ENCODE measurements at places on chromosomes 7 and 10. TPM values are rescaled to one million over a fixed set of nuclear protein-coding genes. Genes with fewer than 3 reads are reported as not detected.

PRPF18 gene
- 21.0 TPM for total RNA-seq

DNA sequence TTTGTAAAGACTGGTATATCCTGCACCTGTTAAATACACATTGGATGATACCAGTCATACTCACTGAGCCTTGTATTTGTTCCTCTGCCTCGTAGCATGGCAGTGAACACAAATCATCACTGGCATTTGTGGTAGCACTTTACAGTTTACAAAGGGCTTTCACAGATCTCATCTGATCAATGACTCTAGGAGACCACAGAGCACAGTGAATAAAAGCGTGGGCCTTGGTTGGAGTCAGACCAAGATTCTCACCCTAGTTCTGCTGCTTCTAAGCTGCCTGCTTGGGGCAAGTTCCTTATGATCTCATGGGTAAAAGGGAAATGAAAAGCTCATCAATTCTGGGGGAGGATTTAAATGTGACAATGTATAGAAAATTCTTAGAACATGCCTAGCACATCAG, 129.9 kb upstream of the AGK start:
- no peak for DNase-seq
- H3K27me3 ChIP-seq = no peaks in the 10 kb centered on the region

- no peaks in the 10 kb centered on the region for H3K4me1 ChIP-seq
- no peaks in the 10 kb centered on the region for H3K36me3 ChIP-seq
- no peaks in the 10 kb centered on the region for H3K27me3 ChIP-seq
- H3K27ac ChIP-seq = no peak overlapping the region
Observed at GRCh38 chr7:78346827-78347226, 548.3 kb downstream of the PHTF2 start.

- H3K27me3 ChIP-seq = no peaks in the 10 kb centered on the region
- no peaks in the 10 kb centered on the region for H3K36me3 ChIP-seq
- no peak for DNase-seq
Observed at GRCh38 chr10:7027237-7027912, 383.5 kb downstream of the SFMBT2 start.

MACC1 gene
- total RNA-seq = 0.69 TPM

DNA sequence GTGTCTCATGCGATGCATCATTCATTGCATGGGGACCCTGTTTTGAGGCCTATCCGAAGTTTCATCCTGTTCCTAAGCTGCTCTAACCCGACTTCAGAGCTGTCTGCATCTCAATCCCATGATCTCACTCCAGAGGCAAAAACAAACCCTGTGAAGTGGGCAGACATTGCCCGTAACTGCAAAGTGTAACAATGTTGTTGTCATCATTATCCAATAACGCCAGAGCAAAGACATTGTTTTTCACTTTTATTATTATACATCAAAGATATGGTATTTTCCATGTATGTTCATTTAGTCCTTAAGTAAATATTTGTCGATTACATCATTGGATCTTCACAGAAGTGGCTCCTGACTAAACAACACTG, 246.7 kb downstream of the KLF6 start:
- no peaks in the 10 kb centered on the region for H3K36me3 ChIP-seq
- H3K4me3 ChIP-seq = no peak overlapping the region
- no peak for DNase-seq
- no peaks in the 10 kb centered on the region for H3K4me1 ChIP-seq

FFAR4 gene
- 0.12 TPM for total RNA-seq

- no peaks in the 10 kb centered on the region for H3K36me3 ChIP-seq
- peaks cover 4% of the 10 kb centered on the region for H3K4me1 ChIP-seq
- H3K4me3 ChIP-seq = no peak overlapping the region
- no peaks in the 10 kb centered on the region for H3K27me3 ChIP-seq
Observed at GRCh38 chr10:29731760-29732159, 97.0 kb upstream of the SVIL start.

- no peak overlapping the region for H3K27ac ChIP-seq
- no peak overlapping the region for H3K4me3 ChIP-seq
- no peaks in the 10 kb centered on the region for H3K27me3 ChIP-seq
- DNase-seq = no peak
Observed at GRCh38 chr7:95915731-95916130, 143.4 kb downstream of the DYNC1I1 start.

DNA sequence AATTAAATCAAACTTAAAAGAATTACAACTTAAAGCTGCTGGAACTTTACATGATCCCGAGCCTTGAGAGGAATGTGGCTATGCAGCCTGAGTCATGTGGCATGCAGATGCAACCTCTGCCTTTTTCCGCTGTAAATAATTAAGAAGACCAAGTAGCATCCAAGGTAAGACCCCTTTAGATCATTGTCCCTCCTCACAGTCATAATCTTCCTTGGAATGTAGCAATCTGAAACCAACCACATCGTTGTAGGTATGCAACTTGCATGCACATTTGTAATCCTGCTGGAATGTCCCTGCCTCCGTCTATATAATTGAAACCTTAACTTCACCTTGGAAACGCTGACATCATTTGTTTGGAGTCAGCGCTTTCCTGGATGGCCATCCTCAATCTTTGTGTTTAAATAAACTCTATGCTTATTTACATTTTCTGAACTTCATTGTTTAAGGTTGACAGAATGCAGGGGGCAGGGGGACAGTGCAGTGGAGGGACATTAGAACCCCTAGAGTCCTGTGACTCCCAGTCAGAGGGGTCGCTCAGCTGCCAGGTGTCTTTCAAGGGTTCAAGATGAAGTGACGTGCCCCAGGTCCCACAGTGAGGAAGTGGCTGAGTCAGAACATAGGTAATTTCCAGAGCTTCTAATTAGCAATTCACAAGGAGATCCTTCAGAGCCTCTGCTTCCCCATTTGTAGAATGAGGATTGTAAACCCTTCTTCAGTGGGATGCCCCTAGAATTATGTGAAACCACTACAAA, 110.7 kb downstream of the RALA start:
- no peak for DNase-seq
- H3K36me3 ChIP-seq = no peaks in the 10 kb centered on the region
- H3K4me3 ChIP-seq = peak overlapping the region; percentile 77
- H3K4me1 ChIP-seq = no peaks in the 10 kb centered on the region
- H3K27ac ChIP-seq = no peak overlapping the region

- H3K27ac ChIP-seq = no peak overlapping the region
- no peaks in the 10 kb centered on the region for H3K36me3 ChIP-seq
- no peaks in the 10 kb centered on the region for H3K4me1 ChIP-seq
- H3K4me3 ChIP-seq = no peak overlapping the region
Observed at GRCh38 chr10:128693493-128694131, 567.4 kb upstream of the MKI67 start.

- H3K4me1 ChIP-seq = no peaks in the 10 kb centered on the region
- no peaks in the 10 kb centered on the region for H3K36me3 ChIP-seq
- peak; percentile 92 for DNase-seq
- no peak overlapping the region for H3K4me3 ChIP-seq
- H3K27ac ChIP-seq = no peak overlapping the region
Observed at GRCh38 chr7:101169838-101170551, 4.6 kb upstream of the VGF start.

All from aorta (tissue), 5 donors.